NCI-H1417 (cell line): ENCODE measurements at places on chromosomes 16 and 17.
A peak's percentile ranks its signal among the peaks of the same experiment; 100 is the strongest.

DNA sequence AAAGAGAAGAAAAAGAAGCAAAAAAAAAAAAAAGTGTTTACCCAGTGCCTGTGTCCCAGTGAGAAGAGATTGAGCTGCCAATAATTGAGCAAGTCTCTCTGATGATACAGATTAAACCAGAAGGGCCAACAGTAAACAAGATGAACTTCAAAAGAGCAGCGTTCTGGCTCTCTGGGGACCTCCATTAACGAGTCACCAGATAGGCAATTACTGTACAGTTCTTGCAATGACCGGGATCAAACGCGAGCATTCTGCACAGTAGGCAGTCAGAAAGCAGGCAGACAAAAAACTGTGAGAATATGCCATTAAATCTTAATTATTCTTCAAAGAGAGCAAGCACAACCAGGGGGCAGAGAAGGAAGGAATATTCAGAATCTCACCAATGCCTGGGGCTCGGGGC, 626.1 kb downstream of the TMEM114 start:
- no peak for DNase-seq

GRCh38 chr16:81315271-81316175, 761 bp downstream of the GAN start:
- DNase-seq: peak; percentile 57

DNA sequence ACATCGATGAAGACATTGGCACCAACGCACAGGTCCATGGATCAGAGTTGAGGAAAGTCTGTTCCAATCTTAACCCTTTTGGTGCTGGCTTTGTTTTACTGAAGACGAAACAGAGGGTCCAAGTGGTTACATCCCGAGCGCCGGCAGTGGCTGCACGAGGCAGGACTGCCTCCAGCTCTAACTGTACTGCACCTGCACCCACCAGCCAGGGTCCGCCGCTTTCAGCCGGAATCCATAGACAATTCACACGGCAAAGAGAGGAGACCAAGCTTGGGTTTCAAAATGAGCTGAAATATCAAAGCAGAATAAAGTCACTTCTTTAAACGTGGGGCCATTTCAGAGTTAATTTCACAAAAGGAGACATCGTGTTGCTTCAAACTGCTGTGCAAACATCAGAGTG, 21.2 kb upstream of the ZC3H18 start:
- no peak for DNase-seq

DNA sequence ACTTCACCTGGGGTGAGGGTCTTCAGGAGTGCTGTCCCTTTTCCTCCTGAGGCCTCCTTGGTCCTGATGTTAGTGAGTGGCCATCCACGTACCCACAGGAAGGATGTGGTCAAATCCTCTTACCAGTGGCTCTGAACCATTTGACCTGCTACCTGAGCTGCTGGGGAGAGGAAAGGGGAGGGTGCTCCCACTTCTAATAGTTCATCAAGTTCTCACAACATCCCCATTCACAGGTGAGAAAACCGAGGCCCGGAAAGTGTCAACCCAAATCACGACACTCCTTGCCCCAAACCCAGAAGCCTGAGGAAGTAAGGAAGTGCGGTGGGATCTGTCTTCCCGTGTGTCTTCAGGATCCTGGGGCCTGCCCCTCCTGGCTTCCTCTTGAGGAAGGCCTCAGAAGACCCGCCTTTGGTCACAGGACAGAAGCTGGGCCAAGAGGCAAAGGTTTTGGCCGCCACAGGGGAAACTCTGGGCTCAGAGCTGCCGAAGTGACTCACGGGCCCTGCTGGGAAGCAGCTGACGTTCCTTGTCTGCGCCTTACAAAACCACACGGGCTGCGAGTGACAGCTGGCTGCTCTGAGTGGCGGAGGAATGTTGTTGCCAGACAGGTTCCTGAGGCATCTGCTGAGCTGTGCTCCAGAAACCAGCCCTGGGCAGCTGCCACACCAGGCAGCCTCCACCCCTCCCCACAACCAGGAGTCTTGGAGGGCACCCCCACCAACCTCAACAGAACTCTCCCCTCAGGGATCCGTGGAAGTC, 13.9 kb upstream of the KIFC3 start:
- peak; percentile 78 for DNase-seq

- no peak for DNase-seq
Measured at GRCh38 chr17:8975091-8975725, 9.7 kb upstream of the PIK3R5 start.

DNA sequence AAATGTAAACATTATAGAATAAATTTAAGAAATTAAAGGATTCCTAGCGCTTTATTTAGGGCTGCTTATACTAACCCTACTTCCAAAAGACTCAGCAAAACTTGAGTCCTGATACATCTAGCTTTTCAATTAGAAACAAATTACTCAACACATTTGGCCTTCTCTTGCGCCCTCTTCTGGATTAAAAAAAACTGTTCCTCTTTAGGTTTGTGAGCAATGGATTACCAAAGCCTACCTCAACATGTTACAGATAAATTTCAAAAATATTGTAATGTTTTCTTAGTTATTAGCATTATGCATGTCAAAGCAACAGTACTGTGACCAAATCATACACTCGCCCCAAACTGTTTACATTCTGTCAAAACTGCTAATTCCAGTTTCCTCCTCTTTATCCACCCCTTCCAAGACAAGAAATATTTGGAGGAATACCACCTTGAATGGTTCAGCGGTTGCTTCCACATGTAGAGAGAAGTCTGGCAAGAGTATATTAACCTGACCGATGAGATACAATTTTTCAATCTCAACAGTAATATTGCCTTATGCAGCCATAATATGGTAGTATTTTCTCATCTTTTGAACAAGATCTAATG, 2.7 kb downstream of the NUFIP2 start:
- DNase-seq: peak; percentile 76

GRCh38 chr16:57192720-57193486, 6.8 kb downstream of the RSPRY1 start:
- DNase-seq: no peak
